ENCODE measurements at places on chromosomes 3 and 15.

- DNase-seq = no peak
Observed at GRCh38 chr15:68500363-68501258, 68.6 kb upstream of the ITGA11 start.

- DNase-seq = no peak
Observed at GRCh38 chr15:27845535-27846369, 253.4 kb downstream of the OCA2 start.

DNA sequence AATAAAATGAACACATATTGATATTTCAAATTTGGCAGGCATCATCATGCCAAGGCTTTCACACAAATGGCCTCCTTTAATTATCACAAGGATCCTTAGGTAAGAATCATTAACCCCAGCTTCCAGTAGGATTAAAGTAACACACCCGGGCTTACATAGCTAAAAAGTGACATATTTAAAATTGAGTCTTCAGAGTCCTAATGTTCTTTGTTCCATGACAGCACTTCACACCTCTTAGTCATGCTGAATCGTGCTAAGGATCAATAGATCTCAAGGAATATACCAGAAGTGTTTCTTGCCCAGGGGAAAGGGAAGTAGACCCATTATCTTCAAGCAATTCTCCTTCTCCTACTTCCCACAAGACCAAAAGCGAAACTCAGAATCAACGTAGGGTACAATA, 76.6 kb upstream of the SOX2 start:
- DNase-seq = no peak

DNA sequence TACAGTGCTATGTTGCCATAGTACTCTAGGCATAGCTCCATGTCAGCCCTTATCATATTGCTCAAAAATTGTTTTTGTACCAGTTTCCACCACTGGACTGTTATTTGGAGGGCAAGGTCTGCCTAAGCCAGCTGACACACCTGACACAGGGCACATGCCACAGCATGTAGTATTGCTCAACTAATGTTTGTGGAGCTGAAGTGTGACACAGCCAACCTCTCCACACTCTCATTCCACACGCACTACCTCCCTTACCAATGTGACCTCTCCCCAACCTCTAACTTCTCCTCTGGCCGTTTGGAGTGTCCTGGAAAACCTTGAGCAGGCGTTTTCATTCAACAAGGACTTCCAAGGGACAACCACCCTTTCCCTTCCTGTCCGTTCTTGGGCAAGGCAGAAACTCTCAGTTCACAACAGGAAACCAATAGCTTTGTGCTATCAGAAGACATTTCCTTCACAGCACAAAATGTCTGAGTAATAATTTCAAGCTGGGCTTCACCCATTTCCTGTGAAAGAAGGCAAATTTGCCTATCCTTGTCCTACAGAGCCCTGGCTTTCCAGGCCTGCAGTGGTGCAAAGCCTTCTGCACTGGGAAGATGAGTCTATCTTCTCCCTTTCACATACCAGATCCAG, 38.4 kb downstream of the TLNRD1 start:
- no peak for DNase-seq

DNA sequence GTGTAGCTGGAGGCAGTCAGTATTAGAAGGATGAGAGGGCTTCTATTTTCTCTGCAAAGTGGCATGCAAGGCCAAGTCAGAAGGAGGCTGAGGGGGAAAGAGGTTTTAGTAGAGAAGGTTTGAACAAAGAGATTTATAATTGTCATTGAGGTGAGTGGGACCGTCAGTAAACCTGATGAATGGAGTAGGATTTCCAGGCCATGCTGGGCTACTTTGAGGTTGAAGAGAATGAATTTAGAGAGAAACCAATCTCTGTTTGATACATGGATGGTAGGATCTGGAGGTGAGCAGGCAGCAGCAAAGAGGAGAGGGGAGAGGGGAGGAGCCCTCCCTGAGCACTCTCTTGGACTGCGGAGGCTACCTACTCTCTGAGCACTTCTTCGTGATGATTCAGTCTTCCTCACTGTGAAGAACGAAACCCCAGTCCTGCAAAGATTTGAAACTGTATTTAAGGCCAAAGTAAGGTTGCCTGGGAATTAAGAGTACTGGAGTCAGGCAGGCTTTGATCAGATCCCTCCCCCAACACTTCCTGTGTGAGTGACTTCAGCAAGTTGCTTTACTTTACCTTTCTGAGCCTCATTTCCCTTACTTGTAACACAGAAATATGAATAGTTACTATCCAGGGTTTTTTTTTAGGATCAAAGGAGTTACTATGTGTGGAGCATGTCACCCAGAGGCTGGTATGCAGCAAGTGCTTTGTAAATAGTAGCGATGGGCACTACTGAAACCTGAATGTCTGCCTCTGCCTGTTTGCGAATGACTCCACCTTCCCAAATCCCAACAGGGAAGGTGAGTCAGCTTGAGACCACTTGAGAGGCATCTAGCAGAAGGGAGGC, 75.8 kb downstream of the RPL39L start:
- no peak for DNase-seq

- DNase-seq = no peak
Observed at GRCh38 chr3:181279239-181279565, 289.7 kb upstream of the DNAJC19 start.

- DNase-seq = no peak
Observed at GRCh38 chr3:13235897-13236296, 162.7 kb upstream of the IQSEC1 start.

DNA sequence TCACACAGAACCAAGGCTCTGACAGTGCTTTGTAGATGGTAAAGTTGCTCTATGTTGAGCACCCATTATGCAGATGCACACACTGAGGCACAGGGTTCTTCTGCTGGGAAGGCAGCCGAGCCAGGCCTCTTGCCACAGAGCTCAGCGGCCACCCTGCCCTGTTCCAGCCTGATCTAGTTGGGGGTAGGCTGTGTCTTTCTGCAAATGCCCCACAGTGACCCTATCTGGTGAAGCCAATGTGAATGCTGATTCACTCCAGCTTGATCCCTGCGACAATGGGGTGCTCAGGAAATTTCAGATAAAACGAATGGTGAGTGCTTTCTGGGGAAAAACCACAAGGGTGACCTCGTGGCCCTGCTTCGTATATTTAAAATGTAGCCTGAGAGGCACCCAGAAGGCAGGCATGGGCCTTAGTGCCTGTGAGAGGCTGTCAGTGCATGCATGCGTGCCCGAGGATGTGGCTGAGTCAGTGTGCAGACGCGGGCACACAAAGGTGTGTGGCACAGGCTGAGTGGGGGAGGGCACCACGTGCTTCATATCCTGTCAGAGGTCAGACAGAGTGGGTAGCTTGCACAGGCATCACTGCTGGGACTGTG, 85.7 kb downstream of the ATP2B2 start:
- DNase-seq = peak; percentile 15

DNA sequence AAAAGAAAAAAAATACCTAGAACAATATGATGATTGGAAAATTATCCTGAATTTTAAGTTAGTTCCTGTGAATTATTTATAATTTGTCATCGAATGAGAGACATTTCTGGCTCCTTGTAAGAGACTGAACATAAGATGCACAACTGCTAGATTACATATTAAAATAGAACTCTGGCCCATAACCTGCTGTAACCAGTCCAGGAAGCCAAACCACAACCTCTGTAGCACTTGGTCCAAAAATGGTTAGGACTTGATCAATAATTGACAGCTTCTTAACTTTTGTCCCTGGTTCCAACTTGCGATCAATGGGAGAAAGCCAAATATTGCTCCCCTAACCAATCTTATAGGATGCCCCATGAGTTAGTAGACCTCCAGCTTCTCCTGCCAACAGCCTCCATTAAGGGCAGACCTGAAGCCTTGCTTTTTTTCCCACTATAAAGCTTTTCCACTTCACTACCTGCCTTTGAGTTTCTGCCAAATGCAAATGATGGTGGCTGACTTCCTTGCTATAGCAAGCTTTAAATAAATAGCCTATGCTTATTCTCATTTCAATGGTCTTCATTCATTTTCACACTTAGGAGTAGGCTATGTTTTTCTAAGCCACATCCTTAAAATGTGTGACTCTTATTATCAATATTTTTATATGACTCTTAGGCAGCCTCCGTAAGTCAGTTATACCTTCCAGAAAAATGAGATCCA, 224.0 kb upstream of the ARHGEF26 start:
- DNase-seq = no peak

GRCh38 chr15:90844696-90845095, 23.7 kb upstream of the FURIN start:
- no peak for DNase-seq

DNA sequence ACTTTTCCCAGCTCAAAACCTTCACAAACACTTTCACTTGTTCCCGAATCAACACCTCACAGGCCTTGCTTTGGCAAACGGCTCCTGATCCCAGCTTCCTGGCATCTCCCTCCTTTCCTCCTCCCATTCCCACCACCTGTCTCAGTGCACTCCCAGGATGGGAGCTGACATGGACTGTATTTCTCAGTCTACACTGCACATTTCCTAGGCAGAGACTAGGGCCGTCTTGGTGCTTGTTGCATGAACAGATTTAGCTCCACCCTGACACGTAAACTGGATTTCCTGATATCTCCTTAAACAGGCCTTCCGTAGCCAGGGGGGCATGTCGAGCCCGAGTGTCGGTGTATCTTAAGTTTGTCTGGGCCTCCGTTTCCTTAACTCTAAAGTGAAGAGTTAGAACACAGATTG, 790 bp upstream of the WHAMM start:
- DNase-seq = no peak

GRCh38 chr3:148845756-148846395, 18.3 kb downstream of the CPB1 start:
- no peak for DNase-seq

DNA sequence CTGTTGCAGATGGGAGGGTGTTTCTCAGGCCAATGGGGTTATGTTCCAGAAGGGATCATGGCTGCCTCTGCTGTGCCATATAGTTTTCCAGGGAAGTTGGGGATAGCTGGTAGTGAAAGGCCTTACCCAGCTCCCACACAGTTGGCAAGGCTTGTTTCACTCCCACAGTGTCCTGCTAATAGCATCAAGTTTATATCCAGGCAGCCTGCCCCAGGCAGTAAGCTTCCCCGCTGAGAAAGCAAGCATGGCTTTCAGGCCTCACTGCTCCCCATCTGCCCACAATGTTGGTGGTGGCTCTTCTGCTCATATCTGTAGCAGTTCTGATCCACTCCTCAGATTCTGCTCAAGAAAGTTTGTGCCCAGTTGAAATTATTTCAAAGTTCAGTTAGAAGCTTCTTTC, 50.9 kb upstream of the DCBLD2 start:
- no peak for DNase-seq

GRCh38 chr15:101237251-101237650, 14.6 kb downstream of the CHSY1 start:
- no peak for DNase-seq

DNA sequence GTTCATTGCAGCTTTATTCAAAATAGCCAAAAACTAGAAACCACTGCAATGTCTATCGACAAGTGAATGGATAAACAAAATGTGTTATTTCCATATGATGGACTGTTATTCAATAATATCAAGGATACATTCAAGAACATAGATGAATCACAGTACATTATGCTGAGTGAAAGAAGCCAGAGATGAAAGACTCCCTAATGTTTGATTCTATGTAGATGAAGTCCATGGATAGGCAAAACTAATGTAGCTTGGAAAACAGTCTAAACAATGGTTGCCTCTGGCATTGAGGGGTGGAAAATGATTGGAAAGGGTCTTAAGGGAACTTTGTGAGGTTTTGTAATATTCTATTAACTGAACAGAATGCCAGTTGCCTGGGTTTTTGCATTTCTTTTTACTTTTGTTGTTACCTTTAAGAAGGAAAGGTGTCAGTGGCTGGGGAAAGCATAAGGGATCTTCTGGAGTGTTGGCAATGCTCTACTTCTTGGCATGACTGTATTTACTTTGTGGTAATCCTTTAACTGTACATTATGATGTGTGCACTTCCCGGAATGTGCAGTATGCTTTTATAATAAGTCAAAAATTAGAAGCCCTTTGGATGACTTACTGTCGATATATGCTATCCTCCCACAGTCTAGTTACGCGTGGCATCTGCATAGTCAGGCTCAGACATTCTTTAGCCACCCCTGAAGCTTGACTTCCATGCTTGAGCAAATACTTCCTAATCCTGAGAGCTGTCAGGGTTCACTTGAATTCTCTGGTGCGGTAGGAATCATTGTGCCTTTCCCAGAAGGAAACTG, 20.5 kb upstream of the ATP10A start:
- DNase-seq = no peak

DNA sequence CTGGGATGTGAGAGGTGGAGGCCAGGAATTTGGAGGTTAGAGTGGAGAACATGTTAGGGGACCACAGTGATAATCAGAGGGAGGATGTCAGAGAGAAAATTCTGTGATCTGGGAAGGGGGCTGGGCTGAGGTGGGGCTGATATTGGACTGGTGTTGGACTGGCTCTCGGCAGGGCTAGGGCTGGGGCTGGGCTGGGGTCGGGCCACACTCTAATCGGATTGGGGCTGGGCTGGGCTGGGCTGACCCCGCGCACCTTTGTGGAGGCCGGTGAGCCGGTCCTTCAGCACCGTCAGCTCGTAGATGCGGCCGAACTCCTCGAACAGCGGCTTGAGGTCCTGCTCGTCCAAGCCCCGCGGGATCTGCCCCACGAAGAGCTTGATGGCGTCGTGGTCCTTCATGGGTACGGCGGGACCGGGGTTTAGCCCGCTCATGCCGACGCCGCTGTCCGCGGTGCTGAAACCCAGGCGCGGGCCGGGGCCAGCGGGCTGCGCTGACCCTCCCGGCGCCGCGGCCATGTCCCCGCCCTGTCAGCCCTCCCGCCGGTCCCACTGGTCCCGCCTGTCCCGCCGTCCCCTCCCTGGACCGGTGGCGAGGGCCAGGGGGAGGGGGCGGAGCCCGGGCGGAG, 485 bp downstream of the CELF6 start:
- no peak for DNase-seq

DNA sequence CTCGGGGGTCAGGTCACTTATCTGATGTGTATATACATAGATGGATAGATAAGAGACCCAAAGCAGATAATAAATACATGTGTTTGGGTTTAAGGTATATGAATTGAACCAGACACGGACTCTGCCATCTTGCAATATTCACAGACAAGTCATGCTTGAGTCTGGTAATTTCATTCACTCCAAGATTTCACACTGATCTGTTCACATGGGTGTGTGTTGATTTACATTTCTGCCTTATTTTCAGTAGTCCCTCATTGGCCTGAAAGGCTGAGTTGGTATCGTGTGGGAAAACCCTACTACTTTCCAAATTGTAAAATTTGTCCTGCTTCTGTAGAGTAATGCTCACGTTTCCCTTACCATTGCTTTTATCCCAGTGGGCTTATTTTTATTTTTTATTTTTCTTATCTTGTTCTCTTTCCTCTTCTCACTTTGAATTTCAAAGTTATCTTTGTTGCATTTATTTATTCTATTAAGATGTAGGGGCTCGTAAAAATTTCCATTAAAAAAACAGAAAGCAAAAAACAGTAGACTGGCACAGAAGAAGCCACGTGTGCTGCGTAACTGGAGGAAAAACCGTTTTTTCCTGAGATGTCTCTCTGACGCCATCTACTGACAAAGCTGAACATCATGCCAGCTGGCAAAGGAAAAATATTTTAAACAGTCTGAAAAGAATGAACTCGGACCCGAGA, 10.8 kb upstream of the MFSD1 start:
- no peak for DNase-seq

- no peak for DNase-seq
Observed at GRCh38 chr15:52191207-52191606, at the start of gene GNB5. Gene GNB5 (minus strand): TSS chr15:52191392. CDS start chr15:52184676, 6,716 bp downstream.

- DNase-seq = no peak
Observed at GRCh38 chr3:143875546-143875945, 27.3 kb upstream of the SLC9A9 start.

GRCh38 chr15:64379216-64379960, 1.9 kb downstream of the PCLAF start:
- no peak for DNase-seq
